ENCODE measurements at places on chromosomes 12 and 14.

GRCh38 chr12:107488666-107489065 lies 196.9 kb upstream of the PWP1 start:
- no peak overlapping the region for H3K27ac ChIP-seq
- no peak for DNase-seq
- no peaks in the 10 kb centered on the region for H3K4me1 ChIP-seq

GRCh38 chr14:22007784-22008412 lies 334.3 kb upstream of the OR4E1 start:
- no peak overlapping the region for H3K27ac ChIP-seq
- H3K36me3 ChIP-seq: no peaks in the 10 kb centered on the region
- no peaks in the 10 kb centered on the region for H3K27me3 ChIP-seq
- no peaks in the 10 kb centered on the region for H3K4me1 ChIP-seq

DNA sequence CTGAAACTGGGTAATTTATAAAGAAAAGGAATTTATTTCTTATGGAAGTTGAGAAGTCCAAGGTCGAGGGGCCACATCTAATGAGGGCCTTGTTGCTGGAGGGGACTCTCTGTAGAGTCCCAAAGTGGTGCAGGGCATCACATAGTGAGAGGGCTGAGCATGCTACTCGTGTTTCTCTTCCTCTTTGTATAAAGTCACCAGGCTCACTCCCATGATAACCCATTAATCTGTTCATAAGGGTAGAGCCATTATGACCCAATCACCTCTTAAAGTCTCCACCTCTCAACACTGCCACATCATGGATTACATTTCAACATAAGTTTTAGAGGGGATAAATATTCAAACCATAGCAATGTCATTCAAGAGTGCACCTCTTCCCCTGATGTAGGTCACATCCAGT lies 79.1 kb upstream of the ATP2B1 start:
- H3K36me3 ChIP-seq: no peaks in the 10 kb centered on the region
- no peak overlapping the region for H3K4me3 ChIP-seq
- no peak for DNase-seq
- H3K27ac ChIP-seq: no peak overlapping the region

DNA sequence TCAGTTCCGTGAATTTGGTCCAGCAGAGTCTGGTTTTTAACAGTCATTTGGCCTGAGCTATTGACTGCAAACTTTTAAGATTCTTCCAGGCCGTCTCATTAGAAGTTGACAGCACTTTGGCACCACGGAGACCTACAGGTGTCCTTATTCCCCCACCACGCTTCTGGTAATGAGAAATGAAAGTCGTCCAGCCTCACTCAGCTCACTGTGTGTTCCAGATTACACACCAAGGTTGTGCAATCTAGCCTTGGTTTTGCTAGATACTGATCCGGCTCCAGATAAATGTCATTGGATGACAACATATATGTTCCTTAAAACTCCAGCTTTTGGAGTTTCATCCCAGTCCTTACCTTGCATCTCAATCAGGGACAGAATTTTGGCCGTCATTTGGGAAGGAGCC lies 210.4 kb downstream of the CHST11 start:
- no peaks in the 10 kb centered on the region for H3K36me3 ChIP-seq
- peak overlapping the region; percentile 75 for H3K27ac ChIP-seq
- no peak for DNase-seq

DNA sequence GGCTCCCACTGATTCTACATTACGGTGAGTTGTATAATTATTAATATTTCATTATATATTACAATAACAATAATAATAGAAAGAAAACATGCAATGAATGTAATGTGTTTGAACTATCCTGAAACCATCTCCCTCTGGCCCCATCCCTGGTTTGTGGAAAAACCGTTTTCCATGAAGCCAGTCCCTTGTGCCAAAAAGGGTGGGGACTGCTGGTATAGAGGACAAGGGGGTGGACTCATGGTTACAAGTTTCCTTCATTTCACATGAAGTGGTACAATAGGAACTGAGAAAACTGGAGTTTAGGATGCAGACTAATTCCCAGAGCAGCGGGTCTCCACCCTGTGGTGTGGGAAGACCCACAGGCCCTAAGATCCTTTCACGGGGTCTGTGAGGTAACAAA lies 3.0 kb upstream of the C1RL start:
- peaks cover 4% of the 10 kb centered on the region for H3K36me3 ChIP-seq
- peaks cover 27% of the 10 kb centered on the region for H3K4me1 ChIP-seq
- H3K27me3 ChIP-seq: no peaks in the 10 kb centered on the region
- no peak overlapping the region for H3K4me3 ChIP-seq
- peak; percentile 24 for DNase-seq
- H3K27ac ChIP-seq: no peak overlapping the region

GRCh38 chr12:3967556-3968160 lies 94.5 kb upstream of the PARP11 start:
- no peaks in the 10 kb centered on the region for H3K36me3 ChIP-seq
- no peak for DNase-seq
- H3K4me3 ChIP-seq: no peak overlapping the region
- no peak overlapping the region for H3K27ac ChIP-seq
- peaks cover 8% of the 10 kb centered on the region for H3K27me3 ChIP-seq

- no peaks in the 10 kb centered on the region for H3K4me1 ChIP-seq
- no peak for DNase-seq
- no peak overlapping the region for H3K4me3 ChIP-seq
- H3K27me3 ChIP-seq: no peaks in the 10 kb centered on the region
- H3K27ac ChIP-seq: no peak overlapping the region
These were observed 246.9 kb downstream of the ADAMTS20 start for GRCh38 chr12:43305065-43305464.

GRCh38 chr14:24870949-24871701 lies 178.8 kb downstream of the STXBP6 start:
- no peaks in the 10 kb centered on the region for H3K36me3 ChIP-seq
- no peaks in the 10 kb centered on the region for H3K27me3 ChIP-seq
- H3K4me3 ChIP-seq: no peak overlapping the region

GRCh38 chr12:56995201-56995929 lies 11.0 kb downstream of the ZBTB39 start:
- no peaks in the 10 kb centered on the region for H3K27me3 ChIP-seq
- no peak for DNase-seq
- H3K36me3 ChIP-seq: no peaks in the 10 kb centered on the region
- H3K27ac ChIP-seq: no peak overlapping the region
- no peak overlapping the region for H3K4me3 ChIP-seq

- H3K36me3 ChIP-seq: no peaks in the 10 kb centered on the region
These were observed 53.5 kb upstream of the WSCD2 start for GRCh38 chr12:108075561-108075960.

DNA sequence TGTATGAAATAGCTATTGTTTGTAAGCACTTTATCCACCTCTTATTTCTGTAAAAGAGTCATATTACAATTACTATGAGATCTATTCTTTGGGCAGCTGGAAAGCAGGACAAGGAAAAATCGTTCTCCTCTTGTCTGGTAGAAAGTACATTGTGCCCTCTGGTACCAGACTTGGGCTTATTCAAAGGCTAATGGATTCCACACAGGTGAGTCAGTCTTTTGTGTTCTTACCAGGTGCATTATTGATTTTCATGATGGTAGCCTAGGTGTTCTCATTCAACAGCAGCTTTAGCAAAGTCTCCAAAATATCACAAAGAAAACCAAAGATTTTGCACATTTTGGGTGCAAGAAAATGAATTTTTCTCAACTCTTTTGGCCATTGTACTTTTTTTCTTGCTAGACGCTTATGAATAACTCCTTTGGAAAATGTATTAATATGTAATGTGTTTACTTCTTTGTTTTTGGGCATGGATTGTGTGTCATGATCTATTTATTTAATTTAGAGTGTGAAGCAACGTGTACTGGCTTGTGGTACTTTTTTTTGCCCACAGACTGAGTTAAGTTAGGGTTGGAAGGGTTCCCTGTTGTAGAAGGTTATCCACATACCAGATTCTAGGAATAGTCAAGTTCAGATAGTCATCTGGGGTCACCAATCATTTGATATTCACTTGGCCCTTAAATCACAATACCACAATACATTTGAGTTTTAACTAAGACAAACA lies 26.2 kb downstream of the MNAT1 start:
- no peak overlapping the region for H3K4me3 ChIP-seq
- H3K27me3 ChIP-seq: no peaks in the 10 kb centered on the region
- no peak for DNase-seq

GRCh38 chr12:120263748-120264085 lies 1.8 kb downstream of the PXN start:
- no peaks in the 10 kb centered on the region for H3K27me3 ChIP-seq
- peak overlapping the region; percentile 90 for H3K27ac ChIP-seq
- peak overlapping the region; percentile 77 for H3K4me3 ChIP-seq
- no peaks in the 10 kb centered on the region for H3K36me3 ChIP-seq
- peaks cover 26% of the 10 kb centered on the region for H3K4me1 ChIP-seq
- DNase-seq: no peak

- peaks cover 10% of the 10 kb centered on the region for H3K27me3 ChIP-seq
- no peaks in the 10 kb centered on the region for H3K36me3 ChIP-seq
- no peak overlapping the region for H3K27ac ChIP-seq
- H3K4me1 ChIP-seq: no peaks in the 10 kb centered on the region
- no peak for DNase-seq
- H3K4me3 ChIP-seq: no peak overlapping the region
These were observed 37.6 kb downstream of the SERPINA3 start for GRCh38 chr14:94649543-94650443.

DNA sequence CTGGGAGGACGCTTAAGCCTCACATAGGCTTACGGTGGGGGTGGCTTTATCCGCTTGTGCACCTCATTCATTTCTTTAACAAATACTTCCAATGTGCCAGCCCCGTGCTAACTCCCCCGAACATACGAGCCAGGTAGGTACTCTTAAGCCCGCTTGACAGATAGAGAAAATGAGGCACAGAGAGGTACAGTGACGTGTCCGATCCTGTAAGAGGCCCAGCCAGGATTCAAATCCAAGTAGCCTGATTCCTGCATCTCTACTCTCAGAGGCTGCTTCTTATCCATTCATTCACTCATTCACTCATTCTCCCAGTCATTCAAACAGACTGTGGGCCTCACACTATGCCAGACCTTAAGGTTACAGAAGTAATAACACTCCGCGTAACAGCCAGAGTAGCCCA lies 477 bp downstream of the OAS3 start:
- H3K27ac ChIP-seq: peak overlapping the region; percentile 54
- H3K36me3 ChIP-seq: no peaks in the 10 kb centered on the region

GRCh38 chr12:13210236-13211190 lies 14.0 kb downstream of the EMP1 start:
- H3K27ac ChIP-seq: no peak overlapping the region
- peaks cover 35% of the 10 kb centered on the region for H3K36me3 ChIP-seq
- DNase-seq: no peak
- H3K4me1 ChIP-seq: peaks cover 23% of the 10 kb centered on the region

- no peaks in the 10 kb centered on the region for H3K36me3 ChIP-seq
- no peaks in the 10 kb centered on the region for H3K27me3 ChIP-seq
- no peak overlapping the region for H3K27ac ChIP-seq
- H3K4me1 ChIP-seq: no peaks in the 10 kb centered on the region
These were observed 274.9 kb upstream of the LMO3 start for GRCh38 chr12:16880864-16881285.

GRCh38 chr14:92427096-92427495 lies 86.5 kb upstream of the RIN3 start:
- no peaks in the 10 kb centered on the region for H3K36me3 ChIP-seq
- H3K27me3 ChIP-seq: no peaks in the 10 kb centered on the region
- H3K27ac ChIP-seq: peak overlapping the region; percentile 31
- no peak overlapping the region for H3K4me3 ChIP-seq
- H3K4me1 ChIP-seq: peaks cover under 1% of the 10 kb centered on the region

- no peaks in the 10 kb centered on the region for H3K27me3 ChIP-seq
- peaks cover 60% of the 10 kb centered on the region for H3K36me3 ChIP-seq
- H3K4me1 ChIP-seq: no peaks in the 10 kb centered on the region
- H3K4me3 ChIP-seq: no peak overlapping the region
- no peak overlapping the region for H3K27ac ChIP-seq
These were observed 51.9 kb downstream of the SYNE3 start for GRCh38 chr14:95464514-95464913.

GRCh38 chr12:16166563-16167470 lies 110.7 kb downstream of the SLC15A5 start:
- H3K27me3 ChIP-seq: no peaks in the 10 kb centered on the region
- H3K27ac ChIP-seq: no peak overlapping the region
- peak; percentile 22 for DNase-seq
- no peaks in the 10 kb centered on the region for H3K36me3 ChIP-seq

DNA sequence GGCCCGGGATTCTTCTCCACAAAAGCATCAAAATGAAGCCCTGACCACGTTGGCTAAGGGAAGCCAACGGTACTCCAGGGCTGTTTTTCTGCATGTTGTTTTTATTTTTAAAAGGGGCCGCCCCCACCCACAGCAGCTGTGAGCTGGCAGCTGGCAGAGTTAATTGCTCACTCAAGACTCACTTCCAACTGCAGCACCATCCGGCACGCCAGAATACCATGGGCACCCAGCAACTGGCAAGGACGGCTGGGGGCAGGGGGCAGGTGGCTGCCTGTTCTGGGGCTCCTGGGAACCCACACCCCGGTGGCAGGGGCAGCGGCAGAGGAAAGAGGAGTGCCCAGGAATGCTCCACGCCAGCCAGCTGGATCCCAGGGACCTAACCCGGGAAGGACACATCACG lies 44.3 kb downstream of the NCOR2 start:
- no peaks in the 10 kb centered on the region for H3K27me3 ChIP-seq
- peaks cover 15% of the 10 kb centered on the region for H3K4me1 ChIP-seq
- no peak overlapping the region for H3K4me3 ChIP-seq
- no peak for DNase-seq
- no peaks in the 10 kb centered on the region for H3K36me3 ChIP-seq
- H3K27ac ChIP-seq: peak overlapping the region; percentile 57

GRCh38 chr14:95765051-95765450 lies 51.1 kb upstream of the TCL1A start:
- no peak overlapping the region for H3K27ac ChIP-seq
- no peaks in the 10 kb centered on the region for H3K4me1 ChIP-seq
- DNase-seq: no peak
- H3K4me3 ChIP-seq: no peak overlapping the region
